ENCODE measurements at places on chromosomes 2 and 18. TPM values are rescaled to one million over a fixed set of nuclear protein-coding genes. Genes with fewer than 3 reads are reported as not detected.

Gene RIT2
- polyA plus RNA-seq: not detected

Gene IL18R1
- polyA plus RNA-seq: 0.18 TPM

GRCh38 chr2:15719566-15720313 is 128.1 kb downstream of the DDX1 start:
- DNase-seq: no peak

GRCh38 chr18:57107140-57107832 is 39.6 kb upstream of the BOD1L2 start:
- DNase-seq: peak; percentile 34

- peak; percentile 85 for DNase-seq
These were observed at the start of gene BMPR2 for GRCh38 chr2:202375609-202376408. TSS of gene BMPR2 (plus strand) at chr2:202376327. CDS start at chr2:202377475, 1,148 bp downstream.
